ENCODE measurements at places on chromosomes 2 and 18.

- DNase-seq, result peak; percentile 56
These were observed 12.3 kb upstream of the RESP18 start for GRCh38 chr2:219344751-219345430.

- no peak for DNase-seq
These were observed 3.5 kb downstream of the RHOB start for GRCh38 chr2:20450201-20450999.

DNA sequence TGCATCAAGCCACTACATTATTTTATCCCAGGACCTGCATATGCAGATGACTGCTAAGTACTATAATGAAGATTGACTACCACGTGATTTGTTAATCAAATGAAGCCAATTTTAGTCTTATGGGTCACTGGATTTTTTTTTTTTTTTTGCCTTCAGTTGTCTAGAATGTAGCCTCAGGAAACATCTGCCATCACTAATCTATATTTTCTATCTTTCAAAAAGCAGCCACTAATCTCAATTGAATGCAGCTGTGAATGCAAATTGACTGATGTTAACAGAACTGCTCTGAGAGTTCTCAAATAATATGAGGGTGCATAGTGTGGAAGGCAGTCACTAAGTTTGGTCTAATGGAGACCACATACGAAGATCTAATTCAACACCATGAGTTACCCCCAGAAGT lies 106.3 kb downstream of the ABCA12 start:
- no peak for DNase-seq

DNA sequence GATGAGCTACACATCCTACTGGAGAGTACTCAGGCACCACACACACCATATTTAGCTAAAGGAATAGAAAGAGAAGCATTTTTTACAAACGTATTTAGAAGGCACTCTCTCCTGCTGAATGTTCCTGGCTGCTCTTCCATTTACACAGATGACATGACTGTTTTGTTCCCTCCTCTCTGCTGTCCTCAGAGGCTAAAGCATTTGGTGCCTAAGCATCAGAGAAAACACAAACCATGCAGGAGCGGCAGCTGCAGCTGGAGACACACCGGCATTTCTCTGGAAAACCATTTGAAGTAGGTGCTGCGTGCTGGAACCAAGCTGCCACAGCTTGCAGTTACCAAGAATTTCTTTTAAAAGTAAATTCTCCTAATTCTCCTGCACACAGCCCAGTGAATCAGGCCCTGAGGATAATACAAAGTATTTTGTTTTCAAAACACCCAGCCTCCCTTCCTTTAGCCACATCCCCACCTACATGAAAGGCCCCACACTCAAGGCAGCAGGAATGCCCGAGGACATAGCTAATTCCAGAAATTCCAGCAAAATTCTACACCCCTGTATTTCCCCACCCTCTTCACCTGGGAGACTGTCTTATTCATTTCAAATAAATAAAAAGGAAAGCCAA lies 488.9 kb upstream of the SOX11 start:
- DNase-seq, result no peak

DNA sequence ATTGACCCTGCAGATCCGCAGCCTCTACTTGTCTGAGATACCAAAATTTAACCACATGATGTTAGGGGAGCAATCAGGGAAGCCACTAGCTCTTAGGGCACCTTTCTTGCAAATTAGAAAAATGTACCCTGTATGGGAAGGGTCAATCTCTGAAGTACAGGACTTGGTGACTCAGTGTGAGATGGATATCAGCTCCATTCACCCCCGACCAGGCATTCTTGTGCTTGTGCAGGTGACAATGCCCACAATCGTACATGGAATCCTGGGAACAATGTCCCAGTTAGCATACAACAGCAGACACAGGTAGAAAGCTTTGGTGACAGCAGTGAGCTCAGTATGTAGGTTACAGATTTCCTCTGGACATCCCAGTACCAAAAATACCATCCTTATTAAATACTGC lies 137.7 kb upstream of the ITGB6 start:
- DNase-seq, result no peak

DNA sequence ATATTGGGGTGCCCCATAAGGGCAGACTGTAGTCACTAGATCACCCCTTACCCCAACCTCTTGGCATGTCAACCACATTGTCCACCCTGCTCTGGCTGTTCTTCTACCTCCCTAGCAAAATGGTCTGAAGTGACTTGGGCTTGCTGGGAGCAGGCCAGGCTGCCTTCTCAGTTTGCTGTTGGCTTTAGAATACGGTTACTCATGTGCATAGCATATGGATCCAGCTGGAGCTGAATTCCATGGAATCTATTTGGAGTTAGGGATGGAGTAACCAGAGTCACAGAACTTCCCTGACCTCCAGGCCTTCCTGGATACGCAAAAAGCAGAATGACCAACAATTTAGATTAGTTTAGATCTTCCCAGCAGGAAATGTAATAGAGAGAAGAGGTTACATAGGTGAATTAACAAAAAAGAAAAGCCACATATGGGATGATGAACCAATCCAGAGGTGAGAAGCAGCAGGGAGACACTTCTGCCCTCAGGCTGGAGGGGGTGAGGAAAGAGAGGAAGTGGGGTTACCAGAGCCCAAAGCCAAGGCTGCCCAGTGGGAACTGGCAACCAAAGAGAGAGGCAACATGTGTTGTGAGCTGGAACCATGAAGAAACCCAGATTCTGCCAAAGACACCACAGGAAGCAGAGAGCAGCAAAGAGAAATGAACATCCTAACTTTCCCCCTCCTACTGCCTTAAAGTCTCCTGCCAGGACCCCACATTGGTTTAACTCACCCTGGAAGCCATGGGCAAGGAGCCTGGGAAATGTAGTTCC lies 26.1 kb downstream of the PKDCC start:
- DNase-seq, result no peak

DNA sequence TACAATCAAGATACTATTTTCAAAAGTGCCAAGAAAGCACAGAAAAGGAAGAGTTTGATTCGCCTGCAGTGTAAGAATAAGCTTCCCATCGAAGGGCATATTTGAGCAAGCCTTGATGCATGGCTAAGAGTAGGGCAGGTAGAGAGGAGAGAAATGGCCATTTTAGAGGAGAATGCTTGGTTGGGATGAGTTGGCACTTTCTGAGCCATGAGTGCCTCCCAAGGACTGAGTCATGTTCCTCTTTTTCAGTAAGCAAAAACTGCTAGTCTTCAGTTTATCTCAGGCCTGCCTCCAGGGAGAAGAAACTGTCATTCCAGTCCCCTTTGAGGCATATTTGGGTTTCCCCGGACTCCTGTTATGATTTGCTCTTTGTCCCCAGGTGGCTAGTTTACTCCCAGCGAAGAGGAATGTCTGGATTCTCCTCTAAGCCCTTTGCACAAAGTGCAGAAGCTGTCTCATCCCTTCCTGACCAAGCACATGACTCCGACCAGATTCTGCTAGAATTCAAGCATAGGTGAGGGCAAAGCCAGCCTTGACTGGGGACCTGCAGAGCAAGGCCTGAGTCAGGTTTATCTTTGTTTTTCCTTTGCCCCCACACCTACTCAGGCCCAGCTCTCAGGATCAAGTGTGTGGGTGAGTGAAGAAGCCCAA lies 115.2 kb downstream of the TTC32 start:
- DNase-seq, result no peak

DNA sequence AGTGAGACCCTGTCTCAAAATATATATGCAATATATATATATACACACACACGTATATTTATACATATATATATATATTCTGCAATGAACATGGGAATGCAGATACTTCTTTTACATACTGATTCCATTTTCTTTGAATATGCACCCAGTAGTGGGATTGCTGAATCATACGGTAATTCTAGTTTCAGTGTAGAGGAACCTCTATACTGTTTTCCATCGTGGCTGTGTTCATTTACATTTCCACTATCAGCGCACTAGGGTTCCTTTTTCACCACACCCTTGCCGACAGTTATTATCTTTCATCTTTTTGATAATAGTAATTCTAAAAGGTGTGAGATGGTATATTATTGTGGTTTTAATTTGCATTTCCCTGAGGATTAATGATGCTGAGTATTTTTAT lies 52.3 kb upstream of the SLC39A10 start:
- no peak for DNase-seq

DNA sequence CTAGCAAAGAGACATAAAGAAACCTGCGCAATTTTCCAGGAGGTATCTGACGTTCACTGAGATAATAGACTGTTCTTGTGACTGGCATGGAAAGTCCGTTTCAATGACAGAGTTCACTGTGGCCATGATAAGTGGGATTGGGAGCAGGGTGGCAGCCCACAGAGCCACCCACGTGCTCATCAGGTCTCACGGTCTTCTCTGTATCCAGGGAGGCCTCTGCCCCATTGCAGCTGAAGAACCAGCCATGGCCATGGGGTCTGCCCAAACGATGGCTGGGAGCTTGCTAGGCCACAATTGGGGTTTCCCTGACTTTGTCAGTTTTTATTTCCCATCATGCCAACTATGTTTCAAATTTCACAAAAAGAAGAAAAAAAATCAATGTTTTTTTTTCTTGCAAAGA lies 57.2 kb downstream of the PDCL3 start:
- no peak for DNase-seq

DNA sequence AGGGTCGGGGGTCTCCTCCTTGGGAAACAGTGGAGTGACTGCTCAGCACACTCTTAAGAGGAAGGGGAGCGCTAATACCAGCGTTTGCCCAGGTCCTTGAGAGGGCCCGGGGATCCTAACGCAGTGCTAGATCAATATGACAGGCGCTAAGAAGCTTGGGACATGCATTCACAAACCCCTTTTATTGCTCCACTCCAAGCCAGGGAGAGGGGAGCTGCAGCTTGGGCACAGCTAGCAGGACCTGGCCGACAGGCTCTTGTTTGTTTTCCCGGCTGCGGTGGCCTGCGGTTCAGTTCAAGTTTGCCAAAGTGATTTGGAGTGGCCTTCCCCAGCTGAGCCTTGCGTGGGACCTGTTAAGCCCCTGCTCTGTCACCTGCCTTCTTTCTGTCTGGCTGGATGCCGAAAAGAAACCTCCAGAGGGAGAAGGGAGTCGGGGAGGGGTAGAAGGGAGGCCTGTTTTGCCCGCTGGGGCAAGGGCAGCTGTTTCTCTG lies 152.1 kb downstream of the GLI2 start:
- peak; percentile 49 for DNase-seq

- DNase-seq, result no peak
These were observed 748 bp downstream of the LIPG start for GRCh38 chr18:49562481-49563129.

GRCh38 chr2:226916669-226917068 lies 80.8 kb downstream of the RHBDD1 start:
- DNase-seq, result no peak

- no peak for DNase-seq
These were observed 252.2 kb downstream of the KLHL29 start for GRCh38 chr2:23637011-23637778.

- no peak for DNase-seq
These were observed 34.7 kb downstream of the RBKS start for GRCh38 chr2:27855476-27855875.

- DNase-seq, result no peak
These were observed 143.5 kb upstream of the MMADHC start for GRCh38 chr2:149731079-149731478.

DNA sequence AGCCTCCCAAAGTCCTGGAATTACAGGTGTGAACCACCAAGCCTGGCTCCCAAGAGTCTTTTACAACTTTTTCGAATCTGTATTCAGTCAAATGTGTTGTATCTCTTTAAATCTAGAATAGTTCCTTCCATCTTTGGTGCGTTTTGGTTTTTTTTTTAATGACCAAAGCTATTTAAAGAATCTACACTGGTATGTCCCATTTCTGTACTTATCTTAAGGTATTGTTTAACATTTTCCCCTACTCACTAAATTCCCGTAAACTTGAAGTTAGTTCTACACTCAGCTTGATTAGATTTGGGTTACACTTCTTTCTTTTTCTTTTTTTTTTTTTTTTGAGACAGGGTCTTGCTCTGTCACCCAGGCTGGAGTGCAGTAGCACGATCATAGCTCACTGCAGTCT lies 63.8 kb downstream of the TMEM237 start:
- DNase-seq, result no peak

- DNase-seq, result no peak
These were observed 12.4 kb downstream of the ASB1 start for GRCh38 chr2:238438856-238439849.

- no peak for DNase-seq
These were observed 60.5 kb upstream of the ZNG1B start for GRCh38 chr2:113376913-113377445.

GRCh38 chr18:47604021-47604420 lies 326.4 kb downstream of the SMAD2 start:
- no peak for DNase-seq

DNA sequence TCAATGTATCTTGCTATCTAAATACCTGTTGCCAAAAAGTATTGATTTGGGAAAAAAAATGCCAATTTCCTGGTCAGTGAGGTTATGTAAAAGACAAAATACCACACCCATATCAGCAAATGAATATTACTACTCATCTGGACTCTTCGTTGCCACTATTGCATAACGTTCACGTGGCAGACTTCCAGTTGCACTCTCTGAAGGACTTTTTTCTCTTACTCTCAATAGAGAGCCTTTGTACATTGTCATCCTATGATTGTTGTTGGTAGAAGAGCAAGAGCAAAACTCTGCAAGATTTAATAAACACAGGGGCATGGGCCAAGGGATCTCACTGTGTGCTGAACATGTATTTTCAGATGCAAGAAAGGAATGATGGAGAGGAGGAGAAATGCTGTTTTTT lies 689.8 kb downstream of the MBD2 start:
- no peak for DNase-seq

DNA sequence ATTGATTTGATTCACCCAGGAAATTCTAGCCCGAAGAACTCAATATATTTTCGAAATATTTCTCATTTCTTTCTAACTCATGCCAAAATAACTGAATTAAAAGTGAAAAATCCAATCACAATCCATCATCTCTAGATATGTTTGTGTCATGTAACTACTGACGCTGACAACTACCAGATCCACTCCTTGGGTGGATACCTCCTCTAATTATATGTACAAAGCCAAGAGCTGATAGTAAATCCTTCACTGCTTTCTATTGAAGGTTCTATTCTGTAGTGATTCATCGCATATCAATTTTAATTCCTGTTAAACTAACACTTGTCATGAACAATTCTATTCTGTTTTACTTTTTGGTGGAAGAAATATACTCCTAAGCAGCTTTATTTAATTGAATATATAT lies 1056.6 kb upstream of the NXPH2 start:
- DNase-seq, result no peak

- DNase-seq, result no peak
These were observed 19.8 kb downstream of the FAM171B start for GRCh38 chr2:186713691-186714090.

DNA sequence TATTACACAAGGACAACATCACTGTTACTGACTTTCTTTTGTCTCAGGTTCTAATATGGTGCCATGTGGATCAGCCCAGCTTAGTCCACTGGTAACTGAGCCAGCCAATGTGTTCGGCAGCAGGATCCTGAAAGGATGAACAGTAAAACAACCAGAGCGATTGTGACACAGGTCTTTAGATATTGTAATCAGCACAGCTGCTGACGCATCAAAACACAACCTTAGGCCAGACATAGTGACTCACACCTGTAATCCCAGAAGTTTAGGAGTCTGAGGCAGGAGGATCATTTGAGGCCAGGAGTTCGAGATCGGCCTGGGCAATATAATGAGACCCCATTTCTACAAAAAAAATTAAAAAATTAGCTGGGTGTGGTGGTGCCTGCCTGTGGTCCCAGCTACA lies 183.4 kb upstream of the CDH20 start:
- no peak for DNase-seq
